Renal pelvis (tissue), 12 donors: ENCODE measurements at places on chromosomes 4 and X. TPM values are rescaled to one million over a fixed set of nuclear protein-coding genes. Genes with fewer than 3 reads are reported as not detected.

Gene VSIG4
- 5.9 TPM for polyA plus RNA-seq

Gene CLTRN
- polyA plus RNA-seq = 20.8 TPM

Gene AADAT
- polyA plus RNA-seq = 31.8 TPM

DNA sequence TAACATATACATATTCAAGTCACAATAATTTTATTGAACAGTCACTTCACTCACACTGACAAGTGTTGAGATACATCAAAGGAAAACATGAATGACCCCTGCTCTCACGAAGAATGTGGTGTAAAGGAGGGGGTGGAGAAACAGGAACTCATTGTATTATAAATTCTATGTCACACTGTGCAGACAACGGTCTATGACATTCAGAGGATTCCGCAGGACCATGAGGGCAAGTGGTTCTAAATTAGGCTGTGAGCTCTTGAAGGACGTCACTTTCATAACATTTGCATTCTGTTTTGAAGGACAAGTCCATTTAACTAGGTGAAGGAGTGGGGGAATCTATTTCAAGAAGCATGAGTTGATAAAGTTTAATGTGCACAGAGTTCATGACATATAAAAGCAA, 415.2 kb upstream of the HS3ST1 start:
- no peak for DNase-seq

DNA sequence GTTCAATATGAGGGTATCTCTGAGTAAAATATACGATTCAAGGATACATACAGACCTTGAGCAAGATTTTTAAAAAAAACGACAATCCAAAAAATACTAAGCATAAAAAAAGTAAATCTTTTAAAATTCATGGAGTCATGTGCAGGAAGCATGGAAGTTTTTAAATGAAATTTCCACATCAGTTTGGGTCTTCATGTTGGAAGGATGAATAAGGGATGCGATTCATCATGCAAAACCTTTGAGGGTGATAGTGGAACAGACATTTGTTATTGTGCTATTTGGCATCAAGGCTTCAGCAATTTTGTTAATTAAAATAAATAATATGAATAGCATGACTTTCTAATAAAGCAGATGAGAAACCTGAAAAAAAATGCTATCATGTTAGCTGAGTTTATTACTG, 815.0 kb upstream of the PCDH10 start:
- no peak for DNase-seq

DNA sequence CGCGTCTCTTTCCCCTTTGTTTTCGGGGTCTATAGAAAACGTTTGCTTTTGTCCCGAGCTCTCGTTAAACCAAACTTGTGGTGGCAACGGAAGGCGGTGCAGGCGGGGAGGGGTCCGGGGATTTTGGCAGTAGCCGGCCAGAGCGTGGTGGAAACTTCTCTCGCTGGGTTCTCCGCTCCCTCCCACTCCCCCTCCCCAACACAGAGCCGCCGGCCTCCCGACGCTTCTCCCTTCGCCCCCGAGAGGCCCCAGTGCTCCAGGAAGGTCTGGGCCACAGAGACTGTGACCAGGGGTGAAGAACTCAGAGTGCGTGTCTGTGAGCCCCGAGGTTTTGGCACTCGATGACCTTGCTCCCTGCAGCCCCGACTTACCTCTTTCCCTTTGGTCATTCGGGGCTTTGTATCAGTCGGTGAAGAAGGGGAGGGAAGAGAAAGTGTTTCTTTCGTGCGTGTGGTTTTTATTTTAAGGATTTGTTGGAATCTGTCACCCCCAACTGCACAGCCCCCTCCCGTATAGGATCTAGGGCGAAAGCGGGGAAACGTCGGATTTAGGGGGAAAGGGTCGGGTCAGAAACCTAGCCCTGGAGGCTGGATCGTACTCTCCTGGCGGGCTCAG, 9.0 kb upstream of the BCOR start:
- DNase-seq = no peak
